ENCODE measurements at places on chromosomes 4 and X. TPM values are rescaled to one million over a fixed set of nuclear protein-coding genes. Genes with fewer than 3 reads are reported as not detected.

- ATAC-seq: peak; percentile 48
These were observed 104.4 kb downstream of the UCHL1 start for GRCh38 chr4:41360921-41361793.

DNA sequence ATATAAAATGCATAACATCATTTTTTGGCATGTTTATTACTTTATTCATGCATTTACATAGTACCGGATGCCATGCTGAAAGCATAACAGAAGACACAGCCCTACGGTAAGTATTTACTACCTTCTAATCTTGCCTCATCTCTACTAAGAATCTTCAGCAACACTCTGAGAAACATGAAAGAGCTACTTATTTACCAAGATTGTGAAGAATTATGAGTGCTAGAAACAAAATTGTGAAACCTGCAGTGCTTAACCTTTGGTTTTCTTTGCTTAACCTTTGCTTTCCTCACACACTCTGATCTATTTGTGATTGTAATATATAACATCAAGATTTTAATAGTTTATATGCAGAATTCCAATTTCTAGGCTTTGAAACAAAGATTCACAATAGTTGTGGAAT, 7.4 kb downstream of the ANTXR2 start:
- no peak for ATAC-seq

Gene FAM47E
- 5.9 TPM for total RNA-seq

DNA sequence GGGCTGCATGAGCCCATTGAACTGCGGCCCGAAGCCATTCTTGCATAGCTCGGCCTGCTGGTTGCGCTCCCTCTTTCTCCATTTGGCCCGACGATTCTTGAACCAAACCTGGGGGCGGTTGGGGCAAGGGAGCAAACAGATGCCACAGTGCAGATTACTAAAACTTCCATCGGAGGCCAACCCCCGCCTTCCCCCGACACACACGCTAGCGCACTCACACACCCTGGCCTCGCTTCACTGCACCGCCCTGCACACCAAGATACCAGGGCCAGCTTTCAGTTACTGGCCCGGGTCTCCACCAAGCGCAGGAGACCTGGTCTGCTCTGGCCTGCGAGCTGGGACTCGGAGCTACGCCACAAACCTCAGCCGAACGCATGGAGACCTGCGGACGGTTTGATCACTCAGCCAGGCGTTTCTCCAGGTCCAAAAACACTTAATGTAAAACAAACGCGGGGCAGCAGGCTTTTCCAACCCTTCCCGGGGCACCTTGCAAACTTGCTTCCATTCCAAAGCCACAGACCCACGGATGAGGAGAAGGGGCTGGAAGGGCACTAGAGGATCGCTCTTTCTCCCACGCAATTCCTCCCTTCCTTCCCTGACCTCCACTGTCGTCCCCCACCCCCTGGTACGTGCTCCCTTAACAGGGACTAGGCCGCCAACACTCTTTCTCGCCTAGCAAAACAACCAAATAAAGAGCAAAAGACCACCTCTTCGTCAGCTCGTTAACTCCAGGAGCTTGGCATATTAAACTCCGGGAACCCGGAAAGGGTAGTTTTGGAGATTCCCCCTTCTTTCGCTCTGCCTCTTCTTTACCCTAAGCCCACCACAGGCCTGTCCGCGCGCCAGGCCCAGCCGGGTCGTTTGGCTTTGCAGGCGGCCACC, 4.1 kb downstream of the PITX2 start:
- no peak for ATAC-seq

DNA sequence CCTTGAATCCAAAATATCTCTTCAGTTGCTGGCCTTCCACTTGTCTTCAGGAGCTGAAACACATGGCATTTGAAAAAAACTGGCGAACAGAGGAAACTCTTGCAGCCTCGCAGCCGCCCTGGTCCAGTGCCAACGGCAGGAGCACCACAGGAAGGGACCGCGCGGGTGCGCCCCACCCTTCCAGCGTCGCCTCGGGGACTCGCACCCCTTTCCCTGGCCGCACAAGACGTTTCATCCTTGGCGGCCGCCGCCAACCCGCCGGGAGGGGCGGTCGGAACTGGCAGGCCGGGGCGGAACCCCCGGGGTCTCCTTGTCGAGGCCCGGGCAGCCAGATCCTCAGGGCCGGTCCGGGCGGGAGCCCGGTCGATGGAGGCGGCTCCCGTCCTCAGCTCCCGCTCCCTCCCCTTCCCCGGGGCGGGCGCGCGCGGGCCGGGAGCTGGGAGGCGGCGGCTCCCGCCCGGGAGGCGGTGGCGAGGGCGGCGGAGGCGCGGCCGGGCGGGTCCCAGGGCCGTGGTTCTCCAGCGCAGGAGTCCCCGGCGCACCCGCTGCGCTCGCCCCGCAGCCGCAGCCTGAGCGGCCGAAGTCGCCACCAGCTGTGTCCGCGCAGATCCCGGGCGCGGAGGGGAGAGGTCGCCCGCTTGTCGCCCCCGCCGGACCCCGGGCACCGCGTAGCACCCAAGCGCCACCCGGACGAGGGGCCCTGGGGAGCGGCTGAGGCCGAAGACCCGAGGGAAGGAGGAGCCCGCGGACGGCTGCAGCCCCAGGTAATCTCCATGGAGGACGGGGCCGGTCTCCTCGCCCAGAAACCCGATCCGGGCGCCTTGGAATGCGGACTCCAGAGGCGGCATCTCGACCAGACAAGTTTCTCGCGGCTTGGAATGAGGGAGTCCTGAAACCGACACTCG, 886 bp upstream of the NDST3 start:
- ATAC-seq: peak; percentile 49

GRCh38 chrX:6683353-6683752, 148.4 kb upstream of the VCX3A start:
- ATAC-seq: no peak

Gene MYOZ2
- total RNA-seq: 2.3 TPM

GRCh38 chr4:87103086-87103485, 117.3 kb downstream of the KLHL8 start:
- no peak for ATAC-seq

Gene CENPVL2
- total RNA-seq: not detected

- ATAC-seq: no peak
These were observed 4.9 kb downstream of the BCAP31 start for GRCh38 chrX:153719238-153719637.

- ATAC-seq: no peak
These were observed 54.6 kb downstream of the DDX3X start for GRCh38 chrX:41388543-41388942.

All from gastroesophageal sphincter (tissue), 4 donors.